ENCODE measurements at places on chromosomes 6 and 20.

DNA sequence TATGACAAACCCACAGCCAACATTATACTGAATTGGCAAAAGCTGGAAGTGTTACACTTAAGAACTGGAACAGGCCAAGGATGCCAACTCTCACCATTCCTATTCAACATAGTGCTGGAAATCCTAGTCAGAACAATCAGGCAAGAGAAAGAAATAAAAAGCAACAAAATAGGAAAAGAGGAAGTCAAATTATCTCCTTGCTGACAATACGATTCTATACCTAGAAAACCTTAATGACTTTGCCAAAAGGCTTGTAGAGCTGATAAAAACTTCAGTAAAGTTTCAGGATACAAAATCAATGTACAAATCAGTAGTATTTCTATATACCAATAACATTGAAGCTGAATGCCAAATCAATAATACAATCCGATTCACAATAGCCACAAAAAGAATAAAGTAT, 32.4 kb downstream of the OR5V1 start:
- no peak for DNase-seq

- DNase-seq: no peak
Measured at GRCh38 chr20:50138479-50139393, 14.8 kb downstream of the PEDS1 start.

- peak; percentile 40 for DNase-seq
Measured at GRCh38 chr6:2765896-2766766, 938 bp downstream of the WRNIP1 start.

DNA sequence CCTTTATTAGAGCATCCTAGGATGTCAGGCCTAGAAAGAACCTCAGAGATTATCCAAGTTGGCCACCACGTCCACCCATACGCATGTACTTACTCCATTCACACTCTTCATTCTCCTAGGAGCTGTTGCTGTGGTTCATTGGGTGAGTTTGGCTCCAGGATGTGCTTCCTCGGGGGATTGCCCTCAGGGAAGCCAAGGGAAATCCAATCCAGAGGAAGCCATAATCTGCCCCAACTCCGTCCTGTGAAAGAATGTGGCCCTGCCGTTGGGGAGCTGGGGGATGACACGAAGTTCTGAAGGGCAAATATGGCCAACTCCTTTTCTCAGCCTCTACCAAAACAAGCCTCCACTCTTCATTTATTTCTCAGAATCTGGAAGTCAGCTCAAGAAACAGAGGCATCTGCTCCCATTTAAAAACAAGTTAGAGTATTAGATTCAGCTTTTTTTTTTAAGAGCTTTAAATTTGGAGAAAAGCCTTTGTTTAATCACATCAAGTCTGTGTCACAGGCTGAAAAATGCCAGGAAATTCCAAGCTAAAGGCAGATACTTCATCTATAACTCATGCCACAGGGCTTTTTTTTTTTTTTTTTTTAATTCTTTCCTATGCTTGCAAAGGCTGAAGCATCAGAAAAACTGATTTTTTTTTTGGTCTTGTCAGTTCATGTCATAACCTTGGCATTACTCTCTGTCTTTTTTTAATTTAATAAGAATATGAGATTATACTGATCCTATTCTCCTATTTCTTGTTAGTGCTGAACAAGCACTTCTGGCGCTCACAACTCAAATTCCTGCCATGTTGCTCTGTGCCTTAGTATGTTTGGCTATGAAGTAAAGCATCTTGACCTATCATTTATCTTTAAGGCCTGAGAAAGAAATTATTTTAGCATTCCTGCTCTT, 480.9 kb upstream of the MARCKS start:
- peak; percentile 70 for DNase-seq

DNA sequence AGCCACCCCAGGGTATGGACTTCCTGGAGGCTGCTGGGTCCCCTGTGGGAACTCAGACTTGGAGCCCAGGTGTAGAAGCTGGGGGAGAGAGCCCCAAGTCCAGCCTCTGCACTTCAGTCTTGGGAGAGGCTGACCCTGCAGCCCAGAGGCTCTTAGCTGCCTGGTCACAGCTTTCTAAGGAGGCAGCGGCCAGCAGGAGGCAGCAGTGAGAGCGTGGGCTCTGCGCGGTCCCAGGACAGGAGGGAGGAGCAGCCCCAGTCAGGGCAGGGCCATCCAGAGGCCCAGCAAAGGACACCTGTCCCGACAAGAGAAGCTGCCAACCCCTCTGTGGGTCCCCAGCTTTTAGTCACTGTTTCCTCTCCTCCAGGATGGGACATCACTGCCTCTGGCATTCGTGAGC, 9.4 kb downstream of the TREML2 start:
- DNase-seq: no peak

- peak; percentile 97 for DNase-seq
Measured at GRCh38 chr20:17569616-17570346, at the start of gene DSTN. Gene DSTN, plus strand, starts transcription at chr20:17570075. Its CDS starts 134 bp downstream, at chr20:17570209.

DNA sequence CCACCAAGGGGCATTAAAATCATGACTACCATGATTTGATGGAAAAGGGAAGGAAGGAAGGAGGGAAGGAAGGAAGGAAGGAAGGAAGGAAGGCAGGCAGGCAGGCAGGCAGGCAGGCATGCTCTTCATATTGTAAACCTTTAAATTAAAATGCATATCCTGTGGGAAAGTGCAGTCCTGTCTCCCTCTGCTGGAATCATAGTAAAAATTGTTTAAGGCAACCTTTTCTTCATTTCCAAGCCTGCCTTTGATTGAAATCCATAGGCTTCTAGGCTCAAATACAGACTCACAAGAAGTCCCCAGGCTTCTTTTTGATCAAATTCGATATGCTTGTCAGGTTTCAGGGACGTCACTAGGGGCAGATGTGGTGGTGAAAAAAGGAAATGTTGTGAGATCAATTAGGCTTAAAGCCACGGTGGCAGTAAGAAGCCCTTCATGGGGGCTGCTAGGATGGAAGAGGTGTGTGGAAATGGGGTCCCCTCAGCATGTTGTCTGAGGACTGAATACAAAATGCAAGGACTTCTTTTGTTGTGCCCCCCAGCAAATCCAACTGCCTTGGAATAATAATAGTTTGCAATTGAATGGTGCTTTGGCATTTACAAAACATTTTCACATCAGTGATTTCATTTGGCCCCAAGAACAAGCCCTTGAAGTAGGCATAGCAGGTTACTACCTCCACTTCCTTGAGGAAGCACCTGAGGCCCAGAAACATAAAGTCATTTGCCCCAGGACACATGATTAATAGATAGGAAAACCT, 25.6 kb upstream of the GABRR1 start:
- DNase-seq: peak; percentile 77

DNA sequence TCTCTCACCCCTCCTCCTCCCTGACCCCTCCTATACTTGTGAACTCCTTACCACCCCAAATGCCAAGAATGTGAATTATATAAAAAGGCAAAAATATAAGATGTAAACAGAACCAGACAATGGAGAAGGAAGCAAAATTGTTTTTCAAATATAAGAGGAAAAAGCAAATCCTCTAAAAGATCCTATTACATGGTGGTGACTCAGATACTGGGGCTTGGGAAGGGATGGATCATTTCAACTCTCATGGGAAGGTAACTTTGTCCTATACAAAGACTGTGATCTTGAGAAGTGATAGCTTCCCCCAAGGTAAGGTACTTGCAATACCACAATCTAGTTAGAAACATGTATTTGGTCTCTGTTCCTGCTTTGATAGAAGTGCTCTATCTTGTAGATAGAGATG, 24.6 kb upstream of the TNFRSF21 start:
- DNase-seq: no peak

GRCh38 chr6:135686784-135687301, 164.7 kb upstream of the PDE7B start:
- DNase-seq: no peak

GRCh38 chr20:1622450-1622849, 2.6 kb upstream of the SIRPB1 start:
- DNase-seq: no peak

DNA sequence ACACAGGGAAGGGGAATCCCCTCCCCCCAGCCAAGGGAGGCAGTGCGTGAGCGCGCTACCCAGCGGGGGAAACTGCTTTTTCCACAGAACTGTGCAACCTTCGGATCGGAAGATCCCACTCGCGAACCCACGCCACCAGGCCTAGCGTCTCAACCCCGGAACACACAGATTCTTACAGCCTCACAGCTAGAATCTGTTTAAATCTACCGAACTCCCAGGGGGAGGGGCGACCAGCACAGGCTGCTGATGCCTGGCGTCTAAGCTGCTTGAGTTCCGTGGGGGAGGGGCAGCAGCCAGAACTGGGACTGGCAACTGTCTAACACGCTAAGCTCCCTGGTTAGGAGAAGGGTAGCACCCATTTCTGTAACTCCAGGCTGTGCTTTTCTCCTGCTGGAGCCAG, 217.3 kb upstream of the TENT5A start:
- no peak for DNase-seq

GRCh38 chr6:14638906-14639761, 521.6 kb downstream of the CD83 start:
- peak; percentile 64 for DNase-seq

GRCh38 chr6:75317503-75318206, 33.1 kb upstream of the TMEM30A start:
- no peak for DNase-seq

DNA sequence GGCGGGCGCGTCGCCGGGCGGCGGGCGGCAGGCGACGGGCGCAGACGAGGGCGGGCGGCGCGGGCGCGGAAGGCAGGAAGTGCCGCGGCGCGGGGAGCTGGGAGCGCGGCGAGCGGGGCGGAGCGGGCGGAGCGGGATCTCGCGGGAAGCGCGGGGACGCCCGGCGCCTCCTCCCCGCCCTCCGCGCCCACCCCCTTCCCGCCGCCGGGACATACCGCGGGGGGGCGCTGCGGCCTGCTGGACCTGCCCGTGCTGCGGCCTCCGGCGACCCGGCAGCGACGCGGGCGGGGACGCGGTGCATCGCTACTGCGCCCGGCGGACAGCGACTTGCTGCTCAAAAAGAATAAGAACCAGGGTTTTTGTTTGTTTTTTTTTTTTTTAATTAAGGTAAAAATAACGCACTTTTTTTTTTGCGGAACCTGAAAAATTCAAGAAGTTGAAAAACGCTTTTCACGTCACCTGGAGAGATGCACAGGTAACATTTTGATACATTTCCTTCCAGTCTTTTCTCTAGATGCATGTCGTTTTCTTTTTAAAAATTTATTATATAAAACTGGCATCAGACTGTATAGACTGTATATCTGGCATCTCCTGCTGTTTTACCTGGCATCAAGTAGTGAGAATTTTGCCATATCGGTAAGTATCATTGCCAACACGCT, at the start of gene CENPB:
Gene CENPB, minus strand, starts transcription at position 76 of the 659 bp plus-strand sequence. CDS start 257 bp downstream, outside the sequence.
- peak; percentile 93 for DNase-seq

DNA sequence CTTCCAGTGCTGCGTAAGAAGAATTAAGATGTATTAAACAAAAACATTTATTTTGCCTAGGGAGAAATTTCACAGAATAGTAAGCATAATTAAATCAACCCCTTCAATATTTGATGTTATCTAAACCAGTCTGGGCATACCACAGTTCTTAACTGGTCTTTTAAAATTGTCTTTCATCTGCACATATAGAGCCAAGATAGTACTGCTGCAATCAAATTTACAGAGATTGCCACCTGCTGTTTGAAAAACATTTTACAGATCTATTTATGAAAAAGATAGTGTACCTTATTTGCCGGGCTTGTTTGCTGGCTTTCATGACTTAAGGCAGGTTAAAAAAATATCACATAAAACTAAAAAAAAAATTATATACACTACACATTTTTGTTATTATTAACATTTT, 323.2 kb downstream of the ADGRB3 start:
- peak; percentile 61 for DNase-seq

- no peak for DNase-seq
Measured at GRCh38 chr6:13527671-13528056, 40.3 kb upstream of the GFOD1 start.

DNA sequence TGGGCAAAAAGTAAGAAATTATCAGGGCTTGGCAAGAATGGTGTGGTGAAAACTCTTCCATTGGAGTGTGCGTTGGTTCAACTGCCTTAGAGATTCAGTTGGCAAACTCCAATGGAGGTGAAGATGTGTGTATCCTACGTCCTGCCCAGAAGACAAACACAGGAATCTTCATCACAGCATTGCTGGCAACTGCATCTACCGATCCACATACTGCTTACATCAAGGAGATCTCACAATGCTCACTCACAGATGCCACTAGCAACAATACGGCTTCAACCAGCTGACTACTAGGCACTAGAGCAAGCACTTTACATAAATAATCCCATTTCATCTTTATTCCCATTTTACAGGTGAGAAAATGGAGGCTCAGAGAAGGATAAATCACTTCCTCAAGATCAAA, 10.0 kb upstream of the SPO11 start:
- DNase-seq: no peak

- peak; percentile 9 for DNase-seq
Measured at GRCh38 chr6:128807577-128807976, 75.4 kb upstream of the LAMA2 start.

GRCh38 chr20:64065974-64066343, 3.0 kb downstream of the TCEA2 start:
- no peak for DNase-seq

DNA sequence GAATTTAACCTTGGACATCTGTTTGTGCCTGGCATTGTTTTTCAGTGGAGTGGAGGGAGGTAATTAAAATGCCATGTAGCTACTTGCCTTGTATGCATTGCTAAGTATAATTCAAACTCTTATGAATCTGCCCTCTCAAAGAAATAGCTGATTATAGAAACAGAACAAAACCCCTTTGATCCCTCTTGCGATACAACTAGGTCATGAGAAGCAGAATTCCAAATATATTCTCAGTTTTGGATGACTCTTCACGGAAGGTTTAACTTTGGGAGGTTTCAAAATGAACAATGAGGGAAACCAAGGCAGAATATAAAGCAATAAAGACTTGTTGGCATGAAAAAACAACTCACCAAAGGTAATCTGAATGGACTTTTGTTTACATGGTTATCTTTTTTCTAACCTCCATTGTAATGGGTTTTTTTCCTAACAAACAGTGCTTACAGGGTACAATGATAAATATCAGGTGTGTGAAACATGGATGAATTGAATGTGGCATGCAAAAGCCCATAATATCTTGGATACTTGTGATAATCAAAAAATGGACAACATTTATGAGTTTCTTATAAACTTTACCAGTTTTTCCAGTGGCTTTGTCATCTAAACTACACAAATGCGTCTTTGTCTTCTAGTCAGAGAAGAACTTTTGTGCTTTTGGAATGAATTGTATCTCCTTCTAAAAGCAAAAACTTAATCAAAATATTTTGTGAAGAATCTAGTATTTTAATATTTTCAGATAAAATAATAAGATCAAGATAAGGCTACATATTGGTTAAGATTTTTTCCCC, 15.7 kb upstream of the HEY2 start:
- no peak for DNase-seq
